ENCODE measurements at places on chromosomes 11 and 22.
A peak's percentile ranks its signal among the peaks of the same experiment; 100 is the strongest.

DNA sequence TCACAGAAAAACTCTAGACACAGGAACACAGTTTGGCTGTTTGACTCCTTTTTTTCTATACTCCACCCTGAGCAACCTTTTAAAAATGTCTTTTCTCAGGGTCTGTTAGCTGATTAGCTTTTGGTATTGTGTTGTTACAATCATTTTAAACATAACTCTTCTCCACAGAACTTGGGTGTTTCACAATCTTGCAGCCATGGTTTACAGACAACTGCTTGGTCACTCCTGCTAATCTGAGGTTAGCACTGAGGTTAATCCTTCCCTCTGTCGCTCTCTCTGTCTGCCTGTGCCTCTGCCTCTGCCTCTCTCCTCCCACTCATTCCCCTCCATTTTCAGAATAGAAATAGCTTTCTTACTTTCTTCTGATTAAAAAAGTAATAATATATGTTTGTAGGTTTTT is 62.4 kb upstream of the ZBED5 start:
- DNase-seq: peak; percentile 71

- no peak for DNase-seq
Measured at GRCh38 chr22:41425660-41426365, 20.8 kb downstream of the TOB2 start.

DNA sequence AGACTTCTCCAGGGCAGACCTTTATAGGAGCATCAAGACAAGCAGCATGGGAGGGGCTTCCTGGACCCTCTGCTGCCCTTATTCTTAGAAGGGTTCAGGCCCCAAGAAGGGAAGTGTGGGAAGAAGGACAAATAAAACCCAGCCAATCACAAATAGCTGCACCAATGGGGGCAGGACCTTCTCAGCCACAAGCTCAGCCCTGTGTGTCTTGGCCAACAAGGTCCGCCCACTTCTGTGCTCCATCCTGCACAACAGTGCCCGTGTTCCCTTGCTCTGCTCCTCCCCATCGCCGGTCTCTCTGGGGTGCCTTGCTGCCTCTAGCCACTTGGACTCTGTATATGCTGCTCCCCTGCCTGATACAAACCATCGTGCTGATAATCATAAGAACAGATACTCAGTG is 86.1 kb downstream of the NAT10 start:
- DNase-seq: no peak

GRCh38 chr22:46081831-46082210 is 68.5 kb upstream of the PPARA start:
- DNase-seq: no peak

DNA sequence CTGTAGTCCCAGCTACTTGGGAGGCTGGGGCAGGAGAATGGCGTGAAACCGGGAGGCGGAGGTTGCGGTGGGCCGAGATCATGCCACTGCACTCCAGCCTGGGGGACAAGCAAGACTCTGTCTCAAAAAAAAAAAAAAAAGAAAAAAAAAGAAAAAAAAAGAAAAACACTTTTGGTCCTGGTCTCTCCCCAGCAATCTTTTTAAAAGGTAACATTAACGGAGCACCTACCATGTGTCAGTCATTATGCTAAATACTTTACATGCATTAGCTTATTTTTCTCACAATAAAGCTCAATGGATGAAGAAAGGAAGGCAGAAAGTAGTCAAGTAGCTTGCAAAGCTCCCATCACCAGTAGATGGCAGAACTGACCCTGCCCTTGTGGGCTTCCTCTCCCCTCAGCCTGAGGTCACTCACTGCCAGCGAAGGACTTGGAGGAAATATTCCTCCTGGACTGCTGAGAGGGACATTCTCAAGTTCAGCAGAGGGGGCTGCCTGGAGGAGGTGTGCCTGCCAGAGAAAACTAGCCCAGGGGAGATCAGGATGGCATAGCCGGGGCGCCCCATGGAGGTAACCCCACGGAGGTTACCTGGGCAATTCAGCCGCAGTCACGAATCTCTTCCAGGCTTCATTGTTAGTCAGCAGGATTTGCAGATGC is 15.5 kb downstream of the APOL3 start:
- peak; percentile 63 for DNase-seq

GRCh38 chr11:107044503-107044902 is 26.2 kb upstream of the GUCY1A2 start:
- no peak for DNase-seq

- DNase-seq: peak; percentile 35
Measured at GRCh38 chr11:63020671-63021291, 5.1 kb upstream of the SLC22A8 start.

- no peak for DNase-seq
Measured at GRCh38 chr11:115891581-115891980, 387.4 kb upstream of the CADM1 start.

DNA sequence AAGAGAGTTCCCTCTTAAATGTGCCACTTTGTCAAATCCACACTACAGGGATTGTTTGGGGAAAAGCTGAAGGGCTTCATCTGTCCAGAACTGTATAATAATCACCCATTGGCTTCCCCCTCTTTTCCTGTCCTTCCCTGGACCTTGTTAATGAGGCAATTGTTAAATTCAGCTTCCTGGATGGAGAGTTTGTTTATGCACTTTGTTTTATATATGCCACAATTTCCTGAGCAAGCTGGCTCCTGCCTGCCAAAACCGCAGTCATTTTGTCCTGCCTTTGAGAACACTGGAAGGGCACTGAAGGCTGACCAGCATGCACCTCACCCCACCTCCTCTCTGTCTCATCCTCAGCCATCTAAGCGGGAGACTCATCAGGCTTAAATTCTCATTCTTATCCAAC is 86.2 kb downstream of the MSANTD4 start:
- DNase-seq: no peak

GRCh38 chr22:33023153-33023827 is 34.9 kb downstream of the SYN3 start:
- no peak for DNase-seq

GRCh38 chr11:119091178-119091577 is 6.5 kb downstream of the HMBS start:
- no peak for DNase-seq

GRCh38 chr11:79822766-79823165 is 381.9 kb upstream of the TENM4 start:
- DNase-seq: no peak

- no peak for DNase-seq
Measured at GRCh38 chr11:76230392-76230791, 24.1 kb upstream of the WNT11 start.

DNA sequence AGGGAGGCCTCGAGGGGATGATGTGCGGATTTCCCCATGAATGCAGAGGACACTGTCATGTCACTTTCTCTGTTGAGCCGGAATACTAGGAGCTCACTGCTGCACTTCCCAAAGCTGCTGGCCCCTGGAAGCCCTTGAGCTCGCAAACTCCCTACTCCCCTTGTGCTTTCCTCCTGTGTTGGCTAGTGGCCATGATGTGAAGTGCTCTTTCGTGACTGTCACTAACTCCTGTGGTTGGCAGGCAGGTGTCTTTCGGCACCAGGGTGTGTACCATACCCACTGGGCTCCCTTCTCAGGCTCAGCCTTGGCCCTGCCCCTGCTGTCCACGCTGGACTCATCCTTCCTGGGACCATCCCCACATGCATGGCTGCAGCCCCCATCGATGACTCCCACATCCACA is 86.2 kb downstream of the BTBD10 start:
- no peak for DNase-seq

GRCh38 chr11:123707606-123708205 is 33.8 kb downstream of the ZNF202 start:
- DNase-seq: peak; percentile 59

- peak; percentile 55 for DNase-seq
Measured at GRCh38 chr22:22959147-22959827, 71.7 kb downstream of the IGLL5 start.
